ENCODE measurements at places on chromosomes 11 and 22. TPM values are rescaled to one million over a fixed set of nuclear protein-coding genes. Genes with fewer than 3 reads are reported as not detected.

The DDIAS gene
- total RNA-seq = 24.0 TPM

The MMP13 gene
- total RNA-seq = not detected

The KRTAP5-2 gene
- total RNA-seq = not detected

The OR5A1 gene
- not detected for total RNA-seq

The MYOD1 gene
- total RNA-seq = not detected

The DAGLA gene
- 6.4 TPM for total RNA-seq

The ZNF214 gene
- total RNA-seq = 3.2 TPM

The MMP8 gene
- not detected for total RNA-seq

The PGA3 gene
- not detected for total RNA-seq

The PNPLA5 gene
- 8.2 TPM for total RNA-seq

The UBQLN3 gene
- not detected for total RNA-seq

The KIAA1671 gene
- total RNA-seq = 23.9 TPM

The BARX2 gene
- total RNA-seq = not detected

The SCGB2A2 gene
- not detected for total RNA-seq

The ANKK1 gene
- not detected for total RNA-seq

The RASD2 gene
- total RNA-seq = 5.1 TPM

The VPS11 gene
- 16.6 TPM for total RNA-seq

The GGT5 gene
- not detected for total RNA-seq

The EHF gene
- total RNA-seq = not detected

The OR56B1 gene
- not detected for total RNA-seq
